Body of pancreas (tissue), 4 donors: ENCODE measurements at places on chromosomes 16 and 17. TPM values are rescaled to one million over a fixed set of nuclear protein-coding genes. Genes with fewer than 3 reads are reported as not detected.

DNA sequence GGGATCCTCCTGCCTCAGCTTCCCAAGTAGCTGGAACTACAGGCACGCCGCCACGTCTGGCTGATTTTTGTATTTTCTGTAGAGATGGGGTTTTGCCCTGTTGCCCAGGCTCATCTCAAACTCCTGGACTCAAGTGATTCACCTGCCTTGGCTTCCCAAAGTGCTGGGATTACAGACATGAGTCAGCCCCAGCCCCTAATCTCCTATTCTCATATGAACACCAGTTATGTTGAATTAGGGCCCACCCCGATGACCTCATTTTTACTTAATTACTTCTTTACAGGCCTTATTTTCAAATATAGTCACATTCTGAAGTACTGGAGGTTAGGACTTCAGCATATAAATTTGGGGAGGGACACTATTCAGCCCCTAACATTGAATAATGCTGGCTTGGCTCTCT is 49.2 kb downstream of the ZNRF1 start:
- H3K4me1 ChIP-seq = peaks cover 17% of the 10 kb centered on the region
- H3K4me3 ChIP-seq = no peak overlapping the region
- no peak overlapping the region for H3K27ac ChIP-seq
- H3K27me3 ChIP-seq = no peaks in the 10 kb centered on the region

DNA sequence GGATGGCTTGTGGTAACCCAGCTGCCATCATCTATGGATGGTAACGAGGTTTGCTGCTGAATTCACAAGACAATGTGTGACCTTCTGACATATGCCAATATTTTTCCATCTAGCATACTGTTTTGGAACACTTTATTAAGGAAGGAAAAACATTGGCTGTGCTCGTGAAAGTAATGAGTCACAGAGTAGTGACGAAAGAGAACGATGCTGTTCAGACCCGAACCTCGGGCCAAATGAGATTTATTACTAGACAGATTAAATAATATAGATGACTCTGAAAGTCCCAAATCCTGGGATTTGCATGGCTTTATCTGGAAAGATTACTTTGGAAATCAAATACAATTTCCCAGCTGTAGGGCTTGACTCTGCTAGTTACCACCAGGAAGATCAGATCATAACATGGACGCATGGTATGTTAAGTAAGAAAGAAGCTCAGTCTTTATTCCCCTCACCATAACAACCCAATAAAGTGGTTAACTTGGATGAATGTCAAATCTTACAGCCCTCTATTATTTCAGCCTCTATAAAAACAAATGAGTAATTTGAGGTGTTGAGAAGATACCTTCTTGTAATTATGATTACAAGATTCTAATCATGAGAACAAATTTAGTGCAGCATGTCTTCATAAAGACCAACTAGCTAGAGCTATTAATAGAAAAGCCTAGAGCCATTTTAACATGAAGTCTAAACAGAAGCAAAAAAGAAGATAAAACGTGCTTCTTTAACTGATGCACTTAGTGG is 32.6 kb downstream of the ERN1 start:
- H3K36me3 ChIP-seq = peaks cover 10% of the 10 kb centered on the region
- peaks cover 67% of the 10 kb centered on the region for H3K4me1 ChIP-seq
- no peaks in the 10 kb centered on the region for H3K27me3 ChIP-seq
- no peak for DNase-seq

The CFAP97D1 gene
- not detected for total RNA-seq

DNA sequence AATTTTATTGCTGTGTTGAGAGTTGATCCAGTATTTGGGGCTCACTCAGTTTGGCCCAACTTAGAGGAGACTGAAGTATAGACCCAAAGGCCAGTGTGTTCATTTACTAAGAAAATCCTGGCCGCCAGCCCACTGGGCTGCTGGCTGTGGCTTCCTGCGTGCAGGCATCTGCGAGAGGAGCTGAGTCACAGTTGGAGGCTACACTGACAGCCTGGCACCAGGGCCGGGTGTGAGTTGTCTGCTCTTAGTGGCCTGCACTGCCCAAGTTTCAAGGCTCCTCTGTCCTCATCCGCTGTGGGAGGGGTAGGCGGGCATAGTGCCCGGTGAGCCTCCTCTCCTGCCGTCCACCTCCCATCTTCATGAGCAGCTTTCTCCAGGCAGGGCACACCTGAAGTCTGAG is 54.2 kb downstream of the PLD6 start:
- DNase-seq = peak; percentile 74
- H3K27ac ChIP-seq = no peak overlapping the region
- H3K4me1 ChIP-seq = no peaks in the 10 kb centered on the region
- peaks cover 20% of the 10 kb centered on the region for H3K36me3 ChIP-seq

DNA sequence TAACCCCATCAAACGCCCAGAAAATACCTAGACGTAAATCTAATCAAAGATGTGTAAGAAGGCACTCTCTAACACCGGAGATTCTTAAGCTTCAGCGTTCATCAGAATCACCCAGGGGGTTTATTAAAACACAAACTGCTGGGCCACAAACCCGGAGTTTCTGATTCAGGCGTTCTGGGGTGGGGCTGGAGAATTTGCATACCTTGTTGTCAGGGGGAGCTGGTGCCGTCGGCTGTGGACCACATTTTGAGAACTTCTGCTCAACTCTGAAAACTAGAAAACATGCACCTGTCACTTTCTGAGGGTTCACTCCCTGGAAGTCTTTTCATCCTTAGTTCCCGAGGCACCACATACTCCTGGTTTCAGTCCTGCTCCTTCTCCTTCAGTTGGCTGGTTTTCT is 48.6 kb upstream of the WSCD1 start:
- no peak overlapping the region for H3K4me3 ChIP-seq
- no peaks in the 10 kb centered on the region for H3K36me3 ChIP-seq
- no peaks in the 10 kb centered on the region for H3K27me3 ChIP-seq
- DNase-seq = no peak
- H3K27ac ChIP-seq = no peak overlapping the region

The GP1BA gene
- not detected for total RNA-seq

The CCDC154 gene
- 2.1 TPM for total RNA-seq

GRCh38 chr17:64099543-64099942 is 30.4 kb downstream of the ERN1 start:
- H3K27ac ChIP-seq = peak overlapping the region; percentile 53
- H3K4me1 ChIP-seq = peaks cover 65% of the 10 kb centered on the region
- H3K36me3 ChIP-seq = no peaks in the 10 kb centered on the region
- H3K4me3 ChIP-seq = no peak overlapping the region
- H3K27me3 ChIP-seq = no peaks in the 10 kb centered on the region

DNA sequence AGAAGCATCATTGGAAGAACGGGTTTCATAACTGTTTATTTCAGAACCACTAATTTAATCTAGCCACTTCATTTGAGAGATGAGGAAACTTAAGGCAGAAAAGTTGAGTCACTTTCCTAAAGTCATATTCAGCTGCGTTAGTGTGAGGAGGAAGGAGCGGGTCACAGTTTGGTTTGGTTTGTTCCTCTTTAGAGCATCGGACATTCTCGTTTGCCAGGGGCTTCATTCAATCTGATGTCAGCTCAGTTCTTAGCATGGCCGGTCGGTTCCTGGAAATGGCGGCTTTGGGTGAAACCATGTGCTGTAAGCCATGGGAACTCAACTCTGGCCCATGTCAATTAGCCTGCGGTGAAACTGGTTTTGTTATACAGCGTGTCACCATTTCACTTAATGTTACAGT is 186.5 kb downstream of the LGALS9B start:
- no peaks in the 10 kb centered on the region for H3K36me3 ChIP-seq
- H3K4me3 ChIP-seq = no peak overlapping the region
- H3K27ac ChIP-seq = no peak overlapping the region

DNA sequence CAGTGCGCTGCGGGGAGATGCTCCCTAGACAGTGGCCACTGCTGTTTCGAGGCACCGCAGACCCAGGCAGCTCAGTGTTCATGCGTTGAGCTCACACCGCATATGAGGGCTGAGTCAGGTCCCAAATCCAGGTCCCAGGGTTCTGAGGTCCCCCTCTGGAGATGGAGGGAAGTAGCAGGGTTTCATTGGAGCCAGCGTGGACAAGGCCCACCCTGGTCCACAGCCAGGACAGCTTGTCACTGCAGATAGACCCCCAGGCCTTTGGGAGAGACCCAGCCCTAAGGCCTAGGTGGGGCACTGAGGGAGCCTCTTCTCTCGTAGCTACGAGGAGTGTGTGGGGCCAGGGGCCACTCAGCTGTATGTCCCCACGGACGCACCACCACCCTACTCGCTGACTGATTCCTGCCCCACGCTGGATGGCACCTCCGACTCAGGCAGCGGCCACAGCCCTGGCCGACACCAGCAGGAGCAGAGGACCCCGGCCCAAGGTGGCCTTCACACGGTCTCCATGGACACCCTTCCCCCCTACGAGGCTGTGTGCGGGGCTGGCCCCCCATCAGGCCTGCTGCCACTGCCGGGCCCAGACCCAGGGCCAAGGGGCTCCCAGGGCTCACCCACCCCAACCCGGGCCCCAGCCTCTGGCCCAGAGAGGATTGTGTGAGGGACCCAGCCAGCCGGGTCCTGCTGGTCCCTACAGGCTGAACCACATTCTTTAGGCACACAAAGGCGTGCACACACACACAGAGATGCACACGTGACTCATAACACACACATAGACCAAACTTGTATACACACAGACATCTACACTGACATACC is 53.4 kb downstream of the BEAN1 start:
- H3K4me3 ChIP-seq = no peak overlapping the region
- H3K27ac ChIP-seq = no peak overlapping the region
- no peaks in the 10 kb centered on the region for H3K36me3 ChIP-seq

DNA sequence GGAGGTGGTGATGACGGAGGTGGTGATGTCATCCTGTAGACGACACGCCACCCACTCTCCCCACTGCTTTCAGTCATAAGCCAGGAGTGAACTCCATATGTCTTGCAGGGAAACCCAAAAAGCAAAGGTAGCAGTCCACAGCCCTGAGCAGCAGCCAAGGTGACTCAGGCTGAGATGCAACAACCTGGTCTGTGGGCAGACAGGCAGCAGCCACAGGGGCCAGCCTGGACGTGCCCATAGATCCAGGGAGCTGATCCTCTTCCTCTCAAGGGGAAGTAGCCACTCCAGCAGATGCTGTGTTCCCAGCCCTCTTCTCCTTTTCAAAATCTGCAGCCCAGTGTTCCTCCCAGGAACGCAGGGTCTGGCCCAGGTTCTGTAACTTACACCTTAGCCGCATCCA is 17.3 kb upstream of the CIITA start:
- no peaks in the 10 kb centered on the region for H3K27me3 ChIP-seq
- no peak overlapping the region for H3K27ac ChIP-seq
- no peaks in the 10 kb centered on the region for H3K36me3 ChIP-seq
- DNase-seq = no peak
- H3K4me3 ChIP-seq = no peak overlapping the region

The OR4D2 gene
- total RNA-seq = not detected

DNA sequence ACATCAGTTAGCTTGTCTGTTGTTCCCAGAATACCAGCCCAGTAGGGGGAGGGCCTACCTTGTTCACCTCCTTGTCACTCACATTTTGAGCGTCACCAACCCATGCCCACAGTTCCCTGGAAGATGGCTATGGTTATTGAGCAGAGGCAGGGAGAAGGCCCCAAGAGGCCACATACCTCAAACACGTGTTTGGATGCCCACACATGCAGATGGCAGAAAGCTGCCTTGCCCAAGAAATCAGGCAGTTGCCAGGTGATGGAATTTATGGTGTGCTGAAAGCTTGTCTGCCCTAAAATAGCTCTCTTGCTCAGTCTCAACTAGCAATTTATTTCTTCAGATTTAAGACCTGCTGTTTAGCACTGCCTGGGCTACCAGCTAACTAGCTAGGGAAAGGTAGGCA is 16.5 kb upstream of the CMTM4 start:
- H3K4me3 ChIP-seq = no peak overlapping the region
- H3K27me3 ChIP-seq = no peaks in the 10 kb centered on the region
- no peaks in the 10 kb centered on the region for H3K36me3 ChIP-seq
- no peak overlapping the region for H3K27ac ChIP-seq

DNA sequence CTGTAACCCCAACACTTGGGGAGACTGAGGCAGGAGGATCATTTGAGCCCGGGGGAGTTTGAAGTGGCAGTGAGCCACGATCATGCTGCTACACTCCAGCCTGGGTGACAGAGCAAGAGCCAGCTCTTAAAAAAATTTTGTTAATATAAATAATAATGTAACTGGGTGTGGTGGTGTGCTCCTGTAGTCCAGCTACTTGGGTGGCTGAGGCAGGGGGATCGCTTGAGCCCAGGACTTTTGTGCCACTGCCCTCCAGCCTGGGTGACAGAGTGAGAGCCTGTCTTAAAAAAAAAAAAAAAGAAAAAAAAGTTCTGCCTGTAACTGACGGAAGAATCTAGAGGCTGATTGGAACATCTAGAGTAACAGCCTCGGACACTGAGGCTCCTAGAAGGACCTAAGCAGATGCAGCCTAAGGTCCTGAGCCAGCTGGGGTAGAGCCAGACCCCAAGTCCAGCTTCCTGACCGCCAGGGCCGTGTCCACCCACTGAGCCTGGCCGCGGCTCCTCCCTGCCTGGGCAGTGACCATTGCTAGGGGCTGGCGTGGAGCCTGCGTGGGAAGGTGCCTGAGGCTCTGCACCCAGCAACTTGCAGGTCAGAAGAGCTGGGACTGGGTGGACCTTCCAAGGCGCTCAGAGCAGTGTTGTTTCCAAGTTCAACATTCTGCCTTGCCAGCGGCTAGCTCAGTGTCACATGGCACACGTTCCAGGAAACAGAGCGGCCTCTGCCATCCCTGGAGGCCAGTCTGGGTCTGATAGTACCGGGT is 209.4 kb upstream of the CIBAR2 start:
- DNase-seq = peak; percentile 94
- no peaks in the 10 kb centered on the region for H3K27me3 ChIP-seq
- H3K4me3 ChIP-seq = no peak overlapping the region

DNA sequence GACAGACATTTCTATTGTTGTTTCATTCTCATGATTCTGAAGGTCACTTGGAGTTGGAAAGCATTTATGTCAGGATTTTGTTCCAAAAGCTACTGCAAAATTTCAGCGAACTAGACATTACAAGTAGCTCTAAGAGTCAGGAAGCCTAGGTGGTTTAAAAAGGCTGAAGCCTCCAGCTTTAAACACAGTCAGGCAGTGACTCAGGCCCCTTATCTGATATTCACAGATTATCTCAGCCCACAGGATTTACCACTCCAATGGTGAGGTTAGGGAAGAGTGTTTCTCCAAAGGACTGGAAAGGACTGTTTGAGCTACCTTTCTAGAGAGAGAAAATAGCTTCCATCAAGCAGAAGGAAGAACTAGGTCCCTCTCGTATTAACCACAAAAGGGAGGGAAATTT is 624.4 kb upstream of the C16orf82 start:
- no peaks in the 10 kb centered on the region for H3K36me3 ChIP-seq
- no peak overlapping the region for H3K4me3 ChIP-seq
- DNase-seq = no peak
- no peaks in the 10 kb centered on the region for H3K27me3 ChIP-seq
- H3K27ac ChIP-seq = no peak overlapping the region
- H3K4me1 ChIP-seq = no peaks in the 10 kb centered on the region

The LRRC46 gene
- not detected for total RNA-seq

- no peaks in the 10 kb centered on the region for H3K27me3 ChIP-seq
- H3K27ac ChIP-seq = no peak overlapping the region
- H3K4me3 ChIP-seq = no peak overlapping the region
These were observed 34.1 kb downstream of the WDR45B start for GRCh38 chr17:82614095-82614631.
